ENCODE measurements at places on chromosomes 1 and 21.

DNA sequence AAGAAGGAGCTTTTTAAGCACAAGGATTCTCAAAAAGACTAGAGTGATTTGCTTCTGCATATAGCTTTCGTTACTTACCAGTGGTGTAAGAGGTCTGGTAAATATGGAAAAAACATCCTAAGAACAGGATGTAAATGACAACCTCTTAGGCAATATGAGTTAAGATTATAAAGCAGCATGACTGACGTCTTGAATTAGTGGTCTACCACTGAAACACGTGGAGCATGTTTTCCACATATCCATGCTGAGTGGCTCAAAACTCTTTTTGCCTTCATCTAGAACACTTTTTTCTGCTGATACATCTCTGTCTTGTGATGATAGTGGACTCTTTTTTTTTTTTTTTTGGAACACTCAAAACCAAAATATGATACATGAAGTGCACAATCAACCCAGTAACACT lies 44.6 kb downstream of the RCAN1 start:
- DNase-seq: no peak

GRCh38 chr1:9181176-9181906 lies 52.4 kb upstream of the GPR157 start:
- peak; percentile 84 for DNase-seq

DNA sequence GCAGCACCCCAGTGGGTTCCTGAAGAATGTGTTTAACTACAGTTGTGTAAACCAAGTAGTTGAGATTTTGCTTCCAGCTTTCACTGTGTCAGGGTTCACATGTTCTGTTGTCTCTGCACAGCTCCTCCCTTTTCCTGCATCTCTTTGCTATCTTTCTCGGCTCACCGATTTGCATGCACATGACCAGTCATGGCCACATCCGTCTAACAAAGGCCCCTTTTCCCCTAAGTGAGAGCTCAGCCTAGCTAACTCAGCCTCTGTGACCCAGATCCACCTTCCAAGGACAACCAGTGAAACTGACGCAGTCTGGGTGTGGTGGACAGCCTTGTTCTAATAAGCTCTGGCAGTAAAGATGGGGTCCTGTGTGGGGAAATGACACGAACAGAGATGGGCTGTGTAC lies 101.1 kb downstream of the ZP4 start:
- DNase-seq: no peak

- no peak for DNase-seq
These were observed 652.9 kb downstream of the ADGRL2 start for GRCh38 chr1:82453511-82454185.

DNA sequence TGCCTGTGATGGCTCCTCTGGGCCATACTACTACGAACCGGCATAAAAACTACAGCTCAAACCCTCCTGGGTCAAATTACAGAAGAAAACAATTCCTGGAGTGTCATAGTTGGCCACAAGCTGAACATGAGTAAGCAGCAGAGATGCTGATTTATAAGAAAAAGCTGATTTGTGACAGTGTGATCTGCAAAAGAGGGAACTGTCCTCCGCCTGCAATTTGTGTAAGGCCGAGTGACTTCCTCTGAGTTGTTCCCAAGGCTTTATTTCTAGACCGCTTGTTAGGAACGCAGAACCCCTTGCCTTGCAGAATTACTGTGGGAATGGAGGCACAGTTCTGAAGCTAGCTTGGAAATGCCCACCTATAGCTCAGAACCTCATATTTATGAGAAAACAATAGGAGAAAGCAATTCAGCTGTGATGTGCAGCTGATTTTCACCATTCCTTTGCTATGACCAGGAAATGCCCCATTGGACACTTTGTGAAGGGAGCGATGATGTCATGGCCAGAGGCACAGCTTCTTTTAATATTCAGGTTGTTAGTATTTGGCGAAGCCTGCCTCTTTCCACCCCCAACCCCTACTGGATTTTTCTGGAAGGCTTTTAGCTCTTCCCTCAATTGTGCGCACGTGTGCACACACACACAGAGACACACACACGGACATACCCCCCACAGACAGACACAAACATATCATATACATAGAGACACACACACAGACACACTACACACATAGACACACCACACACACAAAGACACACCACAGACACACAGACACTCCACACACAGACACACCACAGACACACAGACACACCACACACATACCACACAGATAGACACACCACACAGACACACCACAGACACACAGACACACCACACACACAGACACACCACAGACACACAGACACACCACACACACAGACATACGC lies 47.6 kb downstream of the IER5 start:
- DNase-seq: no peak

- DNase-seq: peak; percentile 27
These were observed 932.8 kb downstream of the TTLL7 start for GRCh38 chr1:83065952-83066727.

GRCh38 chr1:157558119-157558518 lies 5.8 kb upstream of the FCRL5 start:
- no peak for DNase-seq

DNA sequence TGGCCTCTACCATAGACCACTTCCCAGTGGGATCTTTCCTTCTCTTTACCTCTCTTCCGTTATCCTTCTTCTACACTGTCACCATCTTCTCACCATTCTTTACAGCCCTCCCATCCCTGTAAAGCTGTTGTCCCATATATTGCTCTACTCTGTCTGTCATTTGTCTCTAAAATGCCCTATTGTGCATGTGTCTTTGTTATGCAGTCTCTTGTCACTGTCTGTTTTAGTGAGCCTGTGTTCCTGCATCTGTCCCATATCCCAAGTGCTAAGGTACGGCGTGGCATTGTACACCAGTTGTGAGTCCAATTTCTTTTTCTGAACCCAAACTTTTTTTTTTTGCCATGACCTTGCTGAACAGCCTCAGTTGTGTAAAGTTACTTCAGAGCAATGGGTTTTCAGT lies 8.8 kb upstream of the ZBTB18 start:
- no peak for DNase-seq

DNA sequence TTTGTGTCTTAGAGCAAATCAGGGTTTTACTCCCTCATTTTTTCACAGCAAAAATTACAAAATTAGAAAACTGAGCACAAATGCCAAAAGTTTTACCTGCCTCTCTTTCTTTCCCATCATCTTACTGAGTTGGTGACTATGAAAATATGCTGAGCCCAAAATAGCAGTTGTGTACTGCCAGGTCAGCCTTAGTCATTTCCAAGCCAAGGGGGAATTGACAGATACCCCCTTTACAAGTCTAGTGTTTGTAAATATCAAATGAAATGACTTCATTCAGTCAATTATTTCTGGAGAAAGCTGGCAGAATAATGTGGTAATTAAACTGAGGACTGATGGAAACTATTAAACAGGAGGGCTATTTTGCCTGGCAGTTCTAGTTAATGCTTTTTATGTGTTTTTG lies 11.4 kb upstream of the GORAB start:
- DNase-seq: no peak

- no peak for DNase-seq
These were observed 147.0 kb downstream of the RERE start for GRCh38 chr1:8670371-8670818.

GRCh38 chr1:37883671-37884070 lies 24.3 kb upstream of the MTF1 start:
- DNase-seq: no peak

DNA sequence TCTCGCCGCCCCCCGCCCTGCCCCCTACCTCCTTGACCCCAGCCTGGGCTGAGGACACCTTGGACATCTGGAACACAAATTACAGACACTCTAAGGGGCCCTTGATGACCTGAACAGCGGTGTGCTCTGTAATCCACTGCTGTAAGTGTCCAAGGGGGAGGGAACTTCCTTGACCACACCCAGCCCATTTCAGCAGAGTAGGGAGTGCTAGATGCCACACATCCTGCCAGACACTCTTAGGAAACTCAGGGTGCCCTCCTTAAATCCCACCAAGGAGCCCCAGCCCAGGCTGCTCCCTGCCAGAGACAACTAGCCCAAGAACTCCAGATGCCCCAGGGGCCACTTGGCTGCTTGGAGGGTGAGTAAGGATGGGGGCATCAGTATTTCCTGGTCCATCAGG lies 282.2 kb downstream of the RRAGC start:
- no peak for DNase-seq

- no peak for DNase-seq
These were observed 667 bp downstream of the ZDHHC18 start for GRCh38 chr1:26827106-26827604.

GRCh38 chr1:245842106-245842505 lies 665.0 kb downstream of the SMYD3 start:
- DNase-seq: no peak

DNA sequence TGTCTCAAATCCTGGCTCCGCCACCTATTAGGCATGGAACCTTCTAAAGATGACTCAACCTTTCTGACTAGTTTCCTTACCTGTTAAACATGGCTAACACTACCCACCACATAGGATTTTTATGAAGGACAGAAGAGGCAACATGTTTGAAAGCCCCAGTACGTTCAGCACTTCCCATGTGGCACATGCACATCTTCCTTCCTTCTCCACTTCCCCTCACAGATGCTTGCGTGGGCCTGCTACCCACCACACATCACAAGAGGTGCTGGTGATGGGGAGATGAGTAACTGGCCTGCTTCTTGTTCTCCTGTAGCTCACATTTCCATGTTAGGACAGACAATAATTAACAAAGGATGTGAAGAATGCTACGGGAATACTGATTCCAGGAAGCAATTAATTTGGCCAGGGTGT lies 7.1 kb downstream of the ZBTB21 start:
- DNase-seq: no peak

GRCh38 chr1:6870086-6870485 lies 84.8 kb downstream of the CAMTA1 start:
- no peak for DNase-seq

DNA sequence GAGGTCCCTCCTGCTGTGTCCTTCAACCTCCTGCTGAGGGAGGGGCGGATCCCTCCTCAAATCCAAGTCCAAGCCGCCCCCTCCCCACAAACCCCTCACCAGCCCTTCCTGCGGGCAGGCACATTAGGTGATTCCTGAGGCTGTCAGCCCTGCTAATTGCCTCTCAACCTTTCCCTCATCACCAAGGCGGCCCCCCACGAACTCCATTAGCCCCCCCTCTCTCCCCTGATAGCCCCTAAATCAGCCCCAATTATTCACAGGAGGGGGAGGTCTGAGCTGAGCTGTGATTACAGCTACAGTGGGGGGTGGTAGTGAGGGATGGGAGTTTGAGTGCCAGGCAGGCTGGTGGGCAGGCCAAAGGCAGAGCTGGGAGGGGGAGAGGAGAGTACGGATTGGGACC lies 5.8 kb upstream of the PEAR1 start:
- DNase-seq: no peak

DNA sequence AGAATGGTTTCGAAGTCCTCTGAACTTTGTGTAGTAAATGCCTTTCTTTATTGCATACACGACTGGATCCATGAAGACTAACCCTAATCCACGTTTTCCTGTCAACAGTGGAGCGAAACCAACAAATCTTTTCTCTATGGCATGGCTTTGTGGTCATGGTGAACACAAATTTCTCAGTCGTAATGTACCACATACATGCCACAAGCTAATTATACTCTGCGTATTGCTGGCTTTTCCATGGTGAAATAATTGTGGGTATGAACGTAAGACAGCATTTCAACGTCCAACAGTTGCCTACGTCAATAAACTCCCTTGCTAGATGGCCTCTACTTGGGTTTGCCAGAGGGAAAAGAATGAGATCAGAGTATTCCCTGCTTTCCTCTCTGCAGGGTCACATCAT lies 27.5 kb downstream of the INTS7 start:
- DNase-seq: no peak

DNA sequence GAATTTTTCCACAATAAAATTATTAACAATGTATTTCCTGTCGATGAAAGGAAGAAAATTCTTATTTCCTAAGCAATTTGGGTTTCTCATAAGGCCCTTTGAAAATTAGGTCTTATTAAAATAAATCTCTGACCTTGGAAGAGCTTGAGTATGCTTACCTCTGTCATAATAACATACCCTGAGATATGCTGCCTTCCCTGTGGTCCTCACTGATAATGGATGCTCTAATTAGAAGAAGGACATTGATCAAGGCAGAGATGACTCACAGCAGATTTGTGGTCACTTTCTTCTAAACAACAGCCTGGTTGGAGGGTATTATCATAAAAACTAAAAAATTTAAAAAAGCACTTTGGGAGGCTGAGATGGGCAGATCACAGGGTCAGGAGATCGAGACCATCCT lies 217.8 kb downstream of the GRIK1 start:
- DNase-seq: no peak

DNA sequence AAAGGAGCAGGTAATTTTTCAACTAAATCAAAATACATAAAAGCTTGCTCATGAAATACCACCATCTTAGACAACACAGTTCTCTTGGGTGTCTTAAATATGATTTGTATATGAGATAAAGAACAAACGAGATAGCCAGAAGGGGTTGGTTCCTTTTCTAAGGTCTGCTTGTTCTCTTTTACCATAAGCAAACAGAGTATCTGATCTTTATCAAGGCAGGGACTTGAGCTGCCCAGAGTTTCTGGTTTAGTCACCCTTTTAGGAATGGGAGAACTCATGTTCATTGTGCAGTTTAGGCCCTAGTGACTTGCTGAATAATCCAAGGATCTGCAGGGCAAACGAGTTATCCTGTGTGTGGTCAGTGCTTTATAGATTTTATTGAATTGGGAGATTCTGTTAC lies 3.0 kb upstream of the SUCO start:
- no peak for DNase-seq

GRCh38 chr1:80656014-80656636 lies 1144.6 kb upstream of the ADGRL2 start:
- peak; percentile 46 for DNase-seq

- DNase-seq: no peak
These were observed 1.4 kb upstream of the KRTAP10-4 start for GRCh38 chr21:44571844-44572782.

- no peak for DNase-seq
These were observed 17.4 kb downstream of the PDXK start for GRCh38 chr21:43736224-43736883.

GRCh38 chr1:45772971-45773370 lies 22.5 kb upstream of the IPP start:
- no peak for DNase-seq

GRCh38 chr1:31272369-31272768 lies 24.2 kb downstream of the SNRNP40 start:
- no peak for DNase-seq

GRCh38 chr1:225430301-225430700 lies 2.5 kb upstream of the LBR start:
- no peak for DNase-seq

DNA sequence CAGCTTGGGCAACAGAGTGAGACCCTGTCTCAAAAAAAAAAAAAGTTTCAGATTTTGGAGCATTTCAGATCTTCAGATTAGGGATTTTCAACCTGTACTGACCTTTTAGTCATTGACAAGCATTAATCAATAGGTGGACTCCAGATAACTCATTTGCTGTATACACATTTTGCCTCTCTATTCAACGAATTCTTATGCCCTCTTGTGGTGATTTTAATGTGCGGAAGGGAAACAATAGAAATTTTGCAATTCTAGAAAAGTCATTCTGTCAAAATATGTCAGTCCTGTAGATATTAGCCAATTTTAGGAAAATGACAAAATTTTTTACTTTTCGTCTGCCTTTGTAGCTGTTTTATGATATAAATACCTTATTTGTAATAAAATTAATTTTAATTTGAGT lies 11.6 kb upstream of the OR2G2 start:
- no peak for DNase-seq
